NCI-H1436 treated with DMSO at 0.1 percent for 48 hours (cell line): ENCODE measurements at places on chromosomes 13 and 19.

- no peak for DNase-seq
Observed at GRCh38 chr13:33873251-33873908, 55.4 kb downstream of the RFC3 start.

GRCh38 chr19:16509141-16510061, 13.2 kb downstream of the C19orf44 start:
- DNase-seq, result no peak

DNA sequence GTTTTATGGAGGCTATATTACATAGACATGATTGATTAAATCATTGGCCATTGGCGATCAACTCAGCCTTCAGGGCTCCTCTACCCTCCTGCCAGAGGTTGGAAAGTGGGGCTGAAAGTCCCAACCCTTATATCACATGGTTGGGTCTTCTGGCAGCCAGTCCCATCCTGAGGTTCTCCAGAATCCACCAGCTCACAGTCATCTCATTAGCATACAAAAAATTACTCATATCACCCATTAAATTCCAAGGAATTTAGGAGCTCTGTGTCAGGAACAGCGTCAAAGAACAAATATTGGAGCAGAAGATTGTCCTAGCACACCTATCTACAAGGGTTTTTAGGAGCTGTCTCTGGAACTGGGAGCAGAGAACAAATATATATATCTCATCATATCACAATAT, 39.4 kb upstream of the FARP1 start:
- DNase-seq, result no peak

DNA sequence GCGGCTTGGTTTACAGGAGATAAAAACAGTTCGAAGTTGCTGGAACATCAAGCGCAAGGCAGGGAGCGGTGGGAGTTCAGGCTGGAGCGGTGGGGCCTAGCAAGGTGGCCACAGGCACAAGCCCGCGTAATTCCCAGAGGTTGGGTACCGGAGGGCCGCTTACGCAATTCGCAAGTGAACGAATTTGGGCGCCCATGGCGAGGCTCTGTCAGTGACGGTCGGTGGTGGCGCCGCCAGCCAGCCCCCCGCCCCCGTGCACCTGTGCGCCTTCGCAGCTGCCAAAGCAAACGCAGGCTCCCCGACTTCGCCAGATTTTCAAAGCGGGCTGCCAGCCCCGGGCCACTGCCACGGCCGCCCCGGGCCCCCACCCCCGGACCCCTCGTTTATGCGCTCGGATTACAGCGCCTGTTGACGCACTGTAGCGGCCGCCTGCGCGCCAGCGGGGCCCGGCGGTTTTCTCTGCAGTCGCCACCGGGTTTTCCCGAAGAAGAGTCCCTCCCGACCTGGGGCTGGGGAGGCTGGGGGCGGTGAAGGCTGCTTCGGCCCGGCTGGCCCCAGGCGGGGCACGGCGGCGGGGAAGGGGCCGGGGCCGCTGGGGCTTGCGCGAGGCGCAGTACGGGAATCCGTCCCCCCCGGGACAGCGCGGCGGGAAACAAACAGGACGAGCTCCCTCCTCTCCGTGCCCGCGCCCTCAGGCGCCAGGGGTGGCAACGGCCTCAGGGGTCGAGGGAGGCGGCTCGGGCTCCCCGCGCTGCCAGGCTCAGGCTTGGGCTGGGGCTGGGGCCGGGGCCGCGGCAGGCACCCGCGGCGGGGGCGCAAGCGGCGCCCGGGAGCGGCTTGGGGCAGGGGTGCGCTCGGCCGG, 709 bp downstream of the N4BP2L1 start:
- no peak for DNase-seq

DNA sequence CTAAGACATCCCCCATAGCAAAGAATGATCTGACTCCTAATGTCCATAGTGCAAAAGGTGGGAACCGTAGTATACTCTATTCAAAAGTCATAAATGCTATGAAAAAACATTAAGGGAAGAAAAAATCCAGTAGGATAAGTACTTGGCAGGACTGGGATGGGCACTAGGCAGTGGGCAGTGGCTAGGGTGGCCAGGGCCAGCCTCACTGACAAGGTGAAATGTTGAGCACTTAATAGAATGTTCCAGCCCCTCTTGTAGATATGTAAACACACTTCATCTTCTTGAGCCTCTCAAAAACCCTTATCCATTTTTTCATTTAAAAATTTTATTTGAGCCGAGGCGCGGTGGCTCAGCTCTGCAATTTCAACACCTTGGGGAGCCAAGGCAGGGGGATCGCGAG, 1.5 kb upstream of the CLEC4G start:
- no peak for DNase-seq

DNA sequence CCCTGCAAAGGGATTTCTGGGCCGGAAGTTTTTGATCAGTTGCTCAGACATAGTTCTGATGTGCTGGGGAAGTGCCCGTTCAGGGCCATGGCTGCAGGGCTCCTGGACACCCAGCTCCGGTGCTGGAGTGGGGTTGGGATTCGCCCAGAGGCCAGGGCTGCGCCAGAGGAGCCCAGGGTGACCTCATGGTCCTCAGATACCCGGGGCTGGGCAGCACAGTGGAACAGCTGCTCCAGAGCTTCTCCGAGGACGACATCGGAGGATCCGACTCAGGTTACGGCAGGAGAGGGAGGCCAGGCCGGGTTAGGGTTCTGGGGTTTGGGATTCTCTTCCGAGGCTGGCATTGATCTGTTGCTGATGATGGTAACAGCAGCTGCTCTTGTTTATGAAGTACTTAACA, 20.9 kb downstream of the CARM1 start:
- DNase-seq, result no peak

DNA sequence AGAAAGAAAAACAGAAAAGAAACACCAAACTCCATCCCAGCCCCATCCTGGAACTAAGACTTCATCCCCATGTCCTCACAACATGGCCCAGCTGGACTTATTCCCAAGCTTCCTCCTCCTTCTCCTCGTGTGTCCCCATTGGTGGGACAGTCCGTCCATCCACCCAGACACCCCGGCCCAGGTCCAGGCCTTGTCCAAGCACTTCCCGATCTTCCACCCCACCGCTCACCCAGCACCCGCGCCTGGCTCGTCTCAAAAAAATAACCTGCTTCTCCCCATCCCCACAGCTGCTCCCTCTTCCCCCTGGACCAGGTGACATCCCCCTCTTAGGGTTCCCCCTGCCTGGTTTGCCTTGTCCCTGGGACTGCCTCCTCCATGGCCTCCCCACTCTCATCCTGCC, 1.4 kb upstream of the FCER2 start:
- DNase-seq, result no peak

- DNase-seq, result no peak
Observed at GRCh38 chr19:44851427-44851826, 5.3 kb downstream of the NECTIN2 start.

DNA sequence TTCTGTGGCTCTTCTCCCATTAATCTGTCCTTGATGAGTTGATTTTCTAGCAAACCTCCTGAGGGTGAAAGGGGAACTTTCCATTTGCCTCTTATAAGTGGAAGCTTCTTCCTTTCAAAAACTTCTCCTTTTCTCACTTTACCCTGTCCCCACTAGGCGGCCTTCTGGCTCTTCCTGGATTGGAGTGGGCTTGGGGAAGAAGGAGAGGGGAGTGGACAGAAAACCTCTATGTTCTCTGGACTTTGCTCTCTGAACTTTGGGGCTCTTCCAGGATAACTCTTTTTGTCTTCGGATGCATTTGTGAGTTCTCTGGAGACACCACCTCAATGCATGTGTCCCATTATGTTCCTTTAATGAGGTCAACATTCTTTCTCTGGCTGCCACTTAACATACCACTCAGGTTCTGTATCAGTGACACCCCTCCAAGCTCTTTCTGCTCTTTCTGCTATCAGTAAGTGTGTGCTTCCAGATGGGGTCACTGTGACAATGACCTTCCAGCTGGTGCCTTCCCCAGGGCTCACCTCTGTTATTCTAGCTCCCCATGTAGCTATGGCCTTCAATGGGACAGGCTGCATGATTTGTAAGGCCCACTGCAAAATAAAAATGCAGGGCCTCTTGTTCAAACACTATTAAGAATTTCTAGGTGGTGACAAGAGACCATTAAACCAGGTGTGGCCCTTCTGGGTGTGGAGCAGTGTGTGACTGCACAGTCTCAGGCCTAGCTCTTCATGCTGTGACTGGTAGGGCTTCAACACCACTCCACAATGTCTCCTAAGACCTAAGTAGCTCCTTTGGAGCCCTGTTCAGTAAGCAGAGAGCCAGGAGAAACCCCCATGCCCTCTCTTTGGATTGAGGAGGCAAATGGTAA, 389.2 kb downstream of the EFNB2 start:
- no peak for DNase-seq

GRCh38 chr19:19627621-19628500, at the start of gene LPAR2:
Gene LPAR2 (minus strand): TSS chr19:19628220. CDS start chr19:19627275, 945 bp downstream.
- DNase-seq, result no peak

- DNase-seq, result no peak
Observed at GRCh38 chr13:107376341-107377125, 808.6 kb upstream of the ARGLU1 start.

GRCh38 chr13:36553491-36553890, 120.3 kb upstream of the SERTM1 start:
- no peak for DNase-seq

- no peak for DNase-seq
Observed at GRCh38 chr19:1860042-1860775, 3.2 kb downstream of the KLF16 start.

DNA sequence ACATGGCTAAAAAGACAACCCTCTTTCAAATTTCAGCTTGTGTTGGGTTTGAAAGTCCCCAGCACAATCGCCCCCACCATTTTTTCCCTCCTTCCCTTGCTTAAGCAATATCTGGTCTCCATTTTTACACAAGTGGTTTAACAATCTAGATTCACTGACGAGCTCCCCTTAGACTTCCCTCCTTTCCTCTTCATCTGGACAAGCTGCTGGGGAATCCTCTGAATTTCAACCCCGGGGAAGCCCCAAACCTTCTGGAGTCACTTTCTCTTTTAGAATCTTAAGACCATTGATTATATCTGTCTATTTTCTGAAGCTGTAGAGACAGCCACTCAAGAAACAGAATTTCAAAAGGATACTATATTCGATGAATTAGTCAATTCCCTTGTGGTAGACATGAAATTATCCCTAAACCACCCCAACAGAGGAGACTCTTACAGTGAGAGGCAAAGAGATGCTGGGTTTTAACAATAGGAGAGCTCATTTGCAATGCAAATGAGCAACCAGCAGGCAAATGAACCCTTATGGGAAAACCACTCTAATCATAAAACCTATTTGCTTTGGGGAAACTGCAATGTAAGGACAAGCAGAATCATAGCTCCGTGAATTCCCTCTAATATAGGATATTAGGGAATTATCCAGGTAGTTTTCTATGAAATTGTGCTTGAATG, 78.9 kb downstream of the TEX26 start:
- DNase-seq, result peak; percentile 12

GRCh38 chr13:51761643-51762350, 42.2 kb downstream of the DHRS12 start:
- DNase-seq, result no peak

- DNase-seq, result no peak
Observed at GRCh38 chr13:44601586-44601985, 25.5 kb upstream of the TSC22D1 start.

- no peak for DNase-seq
Observed at GRCh38 chr13:64758521-64759244, 2471.5 kb downstream of the PCDH9 start.

GRCh38 chr19:46309056-46309455, 12.2 kb downstream of the HIF3A start:
- no peak for DNase-seq

DNA sequence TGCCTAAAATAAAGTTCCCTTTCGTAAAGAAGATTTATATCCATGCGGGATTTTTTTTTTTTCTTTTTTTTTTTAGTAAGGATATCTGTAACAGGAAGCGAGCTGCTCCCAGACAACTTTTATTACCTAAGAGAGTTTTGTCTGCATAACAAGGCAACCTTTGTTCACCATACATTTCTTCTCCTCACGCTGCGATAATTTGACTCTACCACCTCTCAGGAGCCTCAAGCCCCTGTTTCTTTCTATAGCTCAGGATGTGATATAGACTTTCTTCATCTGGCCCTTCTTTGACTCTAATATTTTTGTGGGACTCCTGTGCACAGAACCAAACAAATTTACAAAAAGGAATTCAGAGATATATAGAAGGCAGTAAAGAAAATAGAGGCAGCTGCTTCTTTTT, 1053.7 kb upstream of the SPRY2 start:
- no peak for DNase-seq

GRCh38 chr13:90461398-90461797, 886.1 kb upstream of the MIR17HG start:
- no peak for DNase-seq
